ENCODE measurements at places on chromosomes 1 and 21.

GRCh38 chr1:167904652-167905130 is 9.2 kb downstream of the ADCY10 start:
- no peak for DNase-seq

GRCh38 chr1:86507935-86508582 is 38.8 kb upstream of the CLCA4 start:
- no peak for DNase-seq

DNA sequence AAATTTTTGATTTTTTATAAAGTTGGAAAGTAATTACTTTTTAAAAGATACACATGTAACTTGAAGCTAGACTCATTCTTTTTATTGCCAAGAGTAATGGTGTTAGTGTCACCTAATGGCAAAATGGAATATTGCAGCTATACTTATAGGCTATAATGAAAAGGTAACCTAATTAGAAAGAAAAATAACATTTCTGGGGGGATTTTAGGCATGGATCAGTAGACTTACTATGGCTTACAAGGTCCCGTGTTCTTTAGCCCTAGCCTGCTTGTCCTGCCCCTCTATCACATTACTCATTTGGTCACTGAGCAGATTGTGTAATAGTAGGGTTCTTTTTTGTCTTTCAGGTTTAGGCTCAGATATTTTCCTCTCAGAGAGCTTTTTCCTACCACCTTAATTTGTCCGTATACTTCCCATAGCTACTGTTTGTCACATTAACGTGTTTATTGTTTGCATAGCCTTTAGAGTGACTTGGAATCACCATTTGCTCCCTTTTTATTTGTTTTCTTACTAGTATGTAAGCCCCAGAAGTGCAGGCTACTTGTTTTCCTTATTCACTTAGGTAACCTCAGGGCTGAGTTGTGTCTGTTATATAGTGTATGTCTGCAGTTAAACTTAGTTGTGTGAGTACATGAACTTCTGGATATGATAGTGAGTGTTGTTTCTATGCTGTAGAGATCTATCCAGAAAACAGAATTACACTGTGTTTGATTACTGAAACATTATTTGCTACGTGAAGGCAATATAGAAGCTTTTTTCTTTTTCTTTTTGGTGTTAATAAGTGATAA is 58.7 kb downstream of the RABGAP1L start:
- no peak for DNase-seq

- DNase-seq = no peak
Observed at GRCh38 chr21:28714777-28715464, 277.8 kb downstream of the LTN1 start.

DNA sequence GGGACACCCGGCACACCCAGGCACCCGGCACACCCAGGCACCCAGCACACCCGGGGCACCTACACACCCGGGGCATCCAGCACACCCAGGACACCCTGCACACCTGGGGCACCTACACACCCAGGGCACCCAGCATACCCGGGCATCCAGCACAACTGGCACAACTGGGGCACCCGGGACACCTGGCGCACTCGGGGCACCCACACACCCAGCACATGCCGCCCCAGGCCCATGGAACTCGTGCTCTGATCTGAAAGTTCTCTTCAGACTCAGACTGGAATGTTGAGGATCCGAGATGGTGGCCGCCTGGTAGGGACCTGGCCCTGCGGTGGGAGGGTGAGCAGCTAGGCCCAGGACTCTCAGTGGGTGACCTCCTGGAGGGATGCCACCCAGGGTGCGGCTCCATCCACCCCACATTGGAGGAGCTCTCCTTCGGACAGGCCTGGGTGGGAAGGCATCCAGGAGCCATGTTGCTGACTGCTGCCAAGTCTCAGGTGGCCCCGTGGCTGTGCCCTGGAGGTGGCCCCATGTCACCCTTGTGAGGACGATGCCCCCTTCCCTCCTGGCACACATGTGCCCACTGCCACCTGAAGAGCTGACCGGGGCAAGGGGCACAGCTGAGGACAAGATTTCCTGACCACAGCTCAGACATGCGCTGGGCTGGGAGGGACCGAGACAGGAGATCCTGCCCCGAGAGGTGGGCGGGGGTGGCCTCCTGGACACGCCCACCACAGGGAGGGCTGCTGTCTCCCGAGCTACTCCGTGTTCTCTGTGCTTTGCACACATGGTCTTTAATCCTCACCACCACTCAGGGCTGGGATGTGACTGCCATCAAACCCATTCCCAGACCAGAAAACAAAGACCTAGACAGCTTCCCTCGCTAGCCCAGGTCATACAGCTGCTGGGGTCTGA is 37.0 kb downstream of the UBE2G2 start:
- DNase-seq = no peak

GRCh38 chr1:50859657-50860056 is 100.4 kb downstream of the FAF1 start:
- no peak for DNase-seq

DNA sequence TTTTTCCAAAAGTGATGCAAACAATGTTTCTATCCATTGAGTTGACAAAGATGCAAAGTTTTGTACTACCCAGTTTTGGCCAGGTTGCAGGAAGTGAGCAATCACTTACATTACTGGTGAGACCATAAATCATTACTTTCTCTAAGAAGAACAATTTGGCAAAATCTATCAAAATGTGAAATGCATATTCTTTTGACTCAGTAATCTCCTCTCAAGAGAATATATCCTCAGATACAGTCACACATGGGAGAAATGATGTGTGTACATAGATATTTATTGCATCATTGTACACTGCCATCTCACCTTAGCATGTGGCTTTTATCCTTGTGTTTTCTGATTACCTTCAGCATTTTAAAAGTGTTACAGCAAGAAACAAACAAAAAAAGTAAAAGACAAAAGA is 52.4 kb upstream of the FMO3 start:
- DNase-seq = no peak

DNA sequence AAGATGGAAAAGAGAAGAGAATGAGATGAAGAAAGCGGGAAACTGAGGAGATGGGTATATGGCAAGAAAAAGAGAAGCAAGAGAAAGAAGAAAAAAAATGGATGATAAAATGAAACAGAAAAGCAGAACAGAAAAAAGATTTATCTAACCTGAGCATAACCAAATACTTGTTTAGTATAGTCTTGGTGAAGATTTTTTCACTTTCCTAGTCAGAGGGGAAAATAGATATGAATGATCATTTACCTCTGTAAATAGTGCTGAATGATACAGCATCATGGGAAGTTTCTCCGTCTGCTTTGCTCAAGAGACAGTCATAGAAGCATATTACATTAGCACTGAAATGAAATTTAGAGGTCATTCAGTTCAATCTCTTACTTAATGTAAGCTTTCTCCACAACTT is 36.1 kb upstream of the PLPPR4 start:
- no peak for DNase-seq

DNA sequence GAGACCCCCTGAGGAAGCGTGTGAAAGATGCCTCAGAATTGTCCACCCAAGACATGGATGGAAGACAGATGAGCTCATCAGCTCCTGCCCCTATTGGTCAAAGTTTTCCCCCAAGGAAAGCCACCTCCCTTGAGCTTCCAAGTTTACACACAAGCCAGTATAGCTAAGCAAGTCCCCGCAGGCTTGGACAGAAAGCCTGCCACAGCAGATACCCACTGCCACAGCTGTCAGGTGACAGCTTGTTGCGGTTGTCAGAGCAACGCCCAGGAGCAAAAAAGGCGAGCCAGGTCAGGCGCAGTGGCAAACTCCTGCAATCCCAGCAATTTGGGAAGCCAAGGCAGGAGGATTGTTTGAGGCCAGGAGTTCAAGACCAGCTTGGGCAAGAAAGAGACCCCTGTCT is 60.9 kb upstream of the IFNAR2 start:
- DNase-seq = no peak

Data from SW 1271 (cell line).